ENCODE measurements at places on chromosomes 2 and 18.
A peak's percentile ranks its signal among the peaks of the same experiment; 100 is the strongest.

DNA sequence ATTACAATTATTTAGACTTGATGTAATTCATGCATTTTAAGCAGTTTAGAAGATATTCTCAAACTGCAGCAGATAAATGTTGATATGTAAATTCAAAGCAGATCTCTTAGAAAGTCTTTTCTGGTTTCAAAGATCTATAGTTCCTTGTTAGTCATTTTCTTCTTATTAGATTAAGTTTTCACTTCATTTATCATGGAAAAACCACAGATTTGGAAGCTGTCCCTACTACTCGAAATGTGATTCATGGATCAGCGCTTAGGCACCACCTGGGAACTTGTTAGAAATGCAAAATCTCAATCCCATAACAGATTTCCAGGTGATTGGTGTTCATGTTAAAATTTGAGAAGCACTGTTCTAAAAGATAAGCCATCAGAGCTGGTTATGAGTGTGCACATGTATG is 92.8 kb upstream of the CDH2 start:
- no peak for DNase-seq

DNA sequence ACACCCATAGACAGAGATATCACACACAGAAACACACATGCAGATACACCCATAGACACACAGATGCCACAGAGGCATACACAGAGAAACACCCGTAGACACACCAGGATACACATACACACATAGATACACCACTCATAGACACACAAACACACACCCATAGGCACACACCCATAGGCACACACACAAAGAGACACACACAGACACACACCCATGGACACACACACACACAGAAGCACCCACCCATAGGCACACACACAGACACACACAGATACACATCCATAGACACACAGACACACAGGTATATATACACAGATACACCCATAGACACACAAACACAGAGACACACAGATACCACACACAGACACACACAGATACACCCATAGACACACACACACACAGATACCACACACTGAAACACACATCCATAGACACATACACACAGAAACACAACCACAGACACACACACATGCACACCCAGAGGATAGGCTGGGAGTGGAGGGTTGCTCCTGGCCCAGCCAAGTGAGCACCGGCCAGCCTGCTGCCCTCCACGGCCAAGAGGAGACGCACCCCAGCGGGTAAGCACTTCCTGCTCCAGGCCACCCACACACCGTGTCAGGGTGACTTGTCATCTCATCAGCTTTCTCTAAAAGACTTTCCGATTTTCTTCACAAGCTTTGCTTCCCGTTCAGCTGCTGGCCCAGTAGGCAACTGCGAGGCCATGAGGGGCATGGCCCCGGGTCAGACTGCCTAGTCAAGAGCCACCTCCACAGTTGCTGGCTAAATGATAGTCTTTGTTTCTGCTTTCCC is 14.1 kb upstream of the CNNM3 start:
- no peak for DNase-seq

DNA sequence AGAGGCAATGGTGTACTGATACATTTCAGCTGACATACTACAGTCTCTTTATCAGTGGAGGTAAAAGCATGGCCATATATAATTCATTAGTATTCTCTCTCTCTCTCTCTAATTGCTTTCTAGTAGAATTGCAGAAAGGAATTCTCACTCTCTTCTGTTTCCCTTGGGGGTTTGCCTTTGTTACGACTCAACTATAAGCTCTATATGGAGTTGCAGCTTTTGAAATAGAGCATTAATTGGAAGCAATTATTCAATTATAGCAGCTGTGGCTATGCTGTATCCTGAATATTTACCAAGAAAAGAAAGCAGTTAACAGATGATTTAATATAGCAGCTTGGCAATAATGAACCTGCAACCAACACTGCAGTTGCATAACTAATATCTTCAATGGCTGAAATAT is 132.7 kb upstream of the STON1 start:
- DNase-seq: no peak

- DNase-seq: no peak
These were observed 26.0 kb upstream of the NOTO start for GRCh38 chr2:73176205-73176880.

GRCh38 chr2:85887566-85888019 is 1.2 kb downstream of the ST3GAL5 start:
- DNase-seq: peak; percentile 23

DNA sequence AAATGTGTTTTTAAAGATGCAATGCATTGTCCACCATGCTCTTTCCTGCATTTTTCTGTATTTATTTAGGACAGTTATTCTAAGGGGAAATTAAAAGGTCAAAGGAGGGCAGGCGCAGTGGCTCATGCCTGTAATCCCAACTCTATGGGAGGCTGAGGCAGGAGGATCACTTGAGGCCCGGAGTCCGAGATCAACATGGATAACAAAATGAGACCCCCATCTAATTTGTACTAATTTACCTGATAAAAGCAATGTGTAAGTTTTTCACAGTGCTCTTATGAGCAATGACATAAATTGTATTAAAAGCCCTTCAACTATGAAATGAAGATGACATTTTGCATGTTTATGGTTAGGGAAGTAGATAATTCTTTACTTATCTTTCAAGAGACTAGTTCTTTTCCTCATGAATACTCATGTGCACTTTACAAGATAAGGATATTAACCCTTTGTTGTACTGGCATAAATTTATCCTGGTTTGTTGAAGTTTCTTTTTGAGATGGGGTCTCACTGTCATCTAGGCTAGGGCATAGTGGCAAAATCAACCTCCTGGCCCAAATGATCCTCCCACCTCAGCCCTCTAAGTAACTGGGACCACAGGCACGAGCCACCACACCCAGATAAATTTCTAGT is 9.7 kb downstream of the HSBP1L1 start:
- DNase-seq: no peak

DNA sequence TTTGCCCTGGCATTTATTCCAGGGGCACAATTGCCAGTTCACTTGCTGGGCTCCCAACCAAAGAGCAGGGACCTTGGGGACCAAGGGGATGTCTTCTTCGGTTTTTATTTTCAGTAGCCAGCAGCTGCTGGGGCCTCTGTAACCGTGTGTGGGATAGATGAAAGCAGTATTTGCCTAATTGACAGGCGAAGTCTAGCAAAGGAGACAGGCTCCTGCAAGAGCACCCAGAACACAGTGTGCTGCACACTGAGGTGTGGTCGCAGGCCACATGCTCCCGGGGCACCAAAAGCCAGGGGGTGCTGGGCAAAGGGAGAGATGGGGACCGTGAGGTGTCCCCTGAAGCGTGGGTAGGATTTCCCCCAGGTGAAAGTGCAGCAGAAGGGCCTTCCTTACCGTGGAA is 5.3 kb downstream of the SAG start:
- DNase-seq: no peak

DNA sequence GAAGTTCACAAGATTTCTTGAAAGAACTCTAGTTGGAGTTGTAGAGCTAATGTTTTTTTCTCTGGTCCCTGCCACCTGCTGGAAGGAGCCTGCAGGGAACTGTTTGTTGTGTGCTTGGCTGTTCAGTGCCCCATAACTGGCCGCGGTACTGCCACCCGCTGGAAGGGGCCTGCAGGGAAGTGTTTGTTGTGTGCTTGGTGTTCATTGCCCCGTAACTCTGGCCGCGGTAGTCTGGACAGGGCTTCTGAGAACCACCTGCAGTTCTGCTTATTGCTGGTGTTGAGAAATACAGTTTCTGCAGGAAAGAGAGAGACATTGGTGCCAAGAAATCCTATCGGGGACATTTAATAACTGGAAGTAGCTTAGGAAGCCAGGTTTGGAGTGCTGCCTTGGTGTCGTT is 58.1 kb downstream of the AGAP1 start:
- DNase-seq: no peak

DNA sequence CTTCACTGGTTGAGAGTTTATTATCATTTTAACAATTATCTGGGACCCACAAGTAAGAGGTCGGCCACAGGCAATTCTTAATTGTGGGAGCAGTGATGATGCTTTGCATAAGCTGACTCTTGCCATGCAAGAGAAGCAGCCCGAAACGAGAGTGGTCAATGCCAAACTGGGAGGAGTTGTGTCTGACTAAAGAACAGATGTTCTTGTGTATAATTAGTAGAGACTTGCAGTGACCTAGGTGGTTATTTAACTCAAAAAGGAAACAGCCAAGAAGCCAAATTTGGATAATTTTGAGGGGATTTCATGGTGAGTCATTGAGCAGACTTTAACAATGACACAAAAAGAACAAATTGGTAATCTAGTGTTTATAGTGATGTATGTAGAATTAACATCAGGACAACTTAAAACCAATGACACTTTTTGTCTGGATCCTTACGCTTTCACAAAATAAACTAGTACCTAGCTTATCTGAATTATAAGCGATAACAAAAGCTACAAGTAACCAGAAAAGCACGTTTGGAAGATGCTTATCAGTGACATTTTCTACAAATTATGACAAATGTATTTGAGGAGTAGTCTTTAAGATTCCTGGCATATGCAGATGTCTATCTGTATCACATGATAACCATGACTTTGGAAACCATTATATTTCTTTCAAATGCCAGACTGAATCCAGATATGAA is 184.7 kb upstream of the DLGAP1 start:
- DNase-seq: no peak

GRCh38 chr2:21676041-21676440 is 552.3 kb downstream of the TDRD15 start:
- DNase-seq: no peak

GRCh38 chr2:201139836-201140604 is 24.1 kb downstream of the CFLAR start:
- no peak for DNase-seq

DNA sequence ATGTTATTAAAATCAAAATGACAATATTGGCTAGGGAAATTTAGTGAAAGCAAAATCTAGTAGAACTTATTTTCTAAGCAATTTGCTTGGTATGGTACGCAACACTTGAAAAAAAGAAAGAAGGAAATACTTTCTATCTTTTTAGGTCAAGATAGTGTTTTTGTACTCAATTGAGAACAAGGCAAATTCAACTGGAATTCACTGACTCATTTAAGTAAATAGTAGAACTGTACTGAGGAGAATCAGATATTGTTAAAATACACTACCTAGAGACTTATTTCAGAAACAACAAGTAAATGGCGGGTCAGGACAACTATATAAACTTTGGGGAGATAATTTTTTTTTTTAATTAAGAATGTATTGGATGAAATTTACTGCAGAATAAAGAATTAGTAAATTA is 18.9 kb downstream of the ZRANB3 start:
- no peak for DNase-seq

DNA sequence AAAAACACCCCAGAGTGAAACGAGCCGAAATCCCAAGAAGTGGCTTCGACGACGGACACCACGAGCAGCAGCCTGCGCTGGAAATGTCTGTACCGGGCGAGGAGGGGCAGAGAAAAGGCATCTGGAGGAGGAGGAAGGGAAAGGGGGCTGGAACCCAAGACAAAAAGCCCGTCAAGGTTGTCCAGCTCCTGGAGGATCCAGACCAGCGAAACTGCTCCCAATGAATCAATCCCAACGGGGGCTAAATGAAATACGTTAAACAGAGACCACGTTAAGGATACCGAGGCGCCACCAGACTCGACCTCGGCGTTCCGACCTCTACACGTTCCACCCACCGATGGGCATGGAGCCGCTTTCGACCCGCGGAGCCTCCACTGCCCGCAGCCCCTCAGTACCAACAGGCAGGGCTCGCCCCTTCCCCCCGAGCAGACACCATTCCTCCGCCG is 400 bp downstream of the CCDC88A start:
- no peak for DNase-seq

DNA sequence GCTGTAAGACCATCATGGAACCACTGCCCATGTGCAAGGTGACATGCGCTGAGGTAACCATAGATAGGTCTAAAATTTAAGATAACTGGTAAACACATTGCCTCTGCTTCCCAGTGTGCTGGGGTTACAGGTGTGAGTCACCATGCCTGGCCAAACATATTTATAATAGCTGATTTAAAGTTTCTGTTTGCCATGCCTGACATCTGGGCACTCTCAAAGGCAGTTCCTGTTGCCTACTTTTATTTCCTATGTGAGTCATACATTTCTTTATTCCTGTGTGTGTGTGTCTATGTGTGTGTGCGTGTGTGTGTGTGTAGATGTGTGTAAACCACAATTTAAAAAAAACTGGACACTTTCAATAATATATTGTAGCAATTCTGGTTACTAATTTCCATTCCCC is 415.2 kb upstream of the NETO1 start:
- DNase-seq: no peak

- no peak for DNase-seq
These were observed 88.5 kb downstream of the VAPA start for GRCh38 chr18:10002280-10002679.

DNA sequence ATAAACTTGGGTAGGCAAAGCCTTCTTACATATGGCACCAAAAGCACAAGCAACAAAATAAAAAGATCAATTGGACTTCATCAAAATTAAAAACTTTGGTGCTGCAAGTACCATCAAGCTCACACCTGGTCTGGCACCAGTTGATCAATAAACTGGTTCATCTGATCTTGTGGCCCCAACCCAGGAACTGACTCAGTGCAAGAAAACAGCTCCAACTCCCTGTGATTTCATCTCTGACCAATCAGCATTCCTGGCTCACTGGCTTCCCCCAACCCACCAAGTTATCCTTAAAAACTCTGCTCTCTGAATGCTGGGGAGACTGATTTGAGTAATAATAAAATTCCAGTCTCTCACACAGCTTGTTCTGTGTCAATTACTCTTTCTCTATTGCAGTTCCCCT is 8.4 kb downstream of the EPG5 start:
- DNase-seq: no peak

DNA sequence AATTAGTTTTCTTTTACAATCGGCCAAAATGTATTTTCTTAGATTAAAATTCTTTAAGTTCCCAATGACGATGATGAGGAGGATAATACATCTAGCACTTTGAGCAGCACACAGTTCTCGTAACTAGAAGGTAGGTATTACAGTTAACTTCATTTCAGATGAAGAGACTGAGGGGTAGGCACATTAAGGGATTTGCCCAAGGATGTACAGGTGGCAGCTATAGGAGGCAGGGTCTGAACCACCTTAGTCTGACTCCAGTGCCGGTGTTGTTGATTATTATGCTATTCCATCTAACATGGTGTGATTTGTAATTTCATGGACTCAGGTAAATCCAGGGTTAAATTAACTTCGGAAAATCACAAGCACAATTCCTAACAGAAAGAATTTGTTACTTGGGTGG is 1.1 kb downstream of the CD28 start:
- no peak for DNase-seq

GRCh38 chr2:68345129-68345875 is 19.8 kb upstream of the PLEK start:
- no peak for DNase-seq

DNA sequence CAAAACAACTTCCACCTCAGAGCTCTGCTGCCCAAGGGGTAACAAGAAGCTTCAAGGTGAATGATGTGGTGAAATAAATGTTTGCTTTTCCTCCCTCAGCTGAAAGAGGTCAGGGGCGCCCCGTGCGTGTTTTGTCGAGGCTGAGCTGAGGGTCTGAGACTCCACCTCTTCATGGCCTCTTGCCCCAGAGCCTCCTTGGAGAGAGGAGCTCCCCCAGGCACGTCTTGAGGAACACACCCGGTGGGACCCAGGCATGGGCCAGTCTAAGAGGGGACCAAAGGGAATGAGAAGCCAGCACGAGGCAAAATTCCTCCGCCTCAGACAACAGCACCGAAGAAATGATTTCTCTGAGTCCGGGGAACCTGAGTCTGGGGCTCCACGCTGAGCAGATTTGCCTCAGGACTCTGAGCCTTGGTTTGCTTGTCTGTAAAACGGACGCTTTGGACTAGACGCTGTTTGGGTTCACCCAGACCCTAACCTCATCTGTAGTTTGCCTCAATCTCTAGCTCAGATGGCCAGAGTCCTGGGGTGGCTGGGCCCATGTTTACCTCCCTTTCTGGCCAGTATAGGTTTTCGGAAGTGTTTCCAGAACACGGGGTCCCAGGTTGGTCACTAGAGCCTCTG is 56.4 kb upstream of the ODC1 start:
- DNase-seq: no peak

GRCh38 chr2:136363470-136363869 is 245.5 kb upstream of the CXCR4 start:
- DNase-seq: no peak

Data from stimulated activated CD8-positive, alpha-beta memory T cell treated with anti-CD3 and anti-CD28 coated beads, Interleukin-2, amount 100 ng/mL, for 1 hour (primary cell).